ENCODE measurements at places on chromosomes 6 and 20.

DNA sequence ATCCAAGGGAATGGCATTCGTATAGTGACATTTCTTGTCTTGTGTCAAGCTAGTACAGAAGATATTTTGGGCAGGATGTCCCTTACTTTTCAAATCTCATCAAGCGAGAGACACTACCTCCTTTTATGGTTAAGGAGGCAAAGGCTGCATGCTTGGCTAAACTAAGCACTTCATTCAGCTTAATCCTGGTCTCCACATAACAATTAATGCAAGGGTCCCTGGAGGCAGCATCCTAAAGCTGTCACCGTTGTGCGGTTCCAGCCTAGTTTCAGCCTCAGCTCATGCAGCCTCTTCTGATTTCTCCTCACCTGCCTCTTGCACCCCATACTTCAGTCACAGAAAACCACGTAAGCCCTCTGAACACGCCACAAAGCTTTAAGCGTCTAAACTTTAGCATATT lies 67.1 kb upstream of the SLC22A23 start:
- no peak for DNase-seq

- no peak for DNase-seq
Measured at GRCh38 chr6:13272131-13273046, 55.9 kb downstream of the TBC1D7 start.

DNA sequence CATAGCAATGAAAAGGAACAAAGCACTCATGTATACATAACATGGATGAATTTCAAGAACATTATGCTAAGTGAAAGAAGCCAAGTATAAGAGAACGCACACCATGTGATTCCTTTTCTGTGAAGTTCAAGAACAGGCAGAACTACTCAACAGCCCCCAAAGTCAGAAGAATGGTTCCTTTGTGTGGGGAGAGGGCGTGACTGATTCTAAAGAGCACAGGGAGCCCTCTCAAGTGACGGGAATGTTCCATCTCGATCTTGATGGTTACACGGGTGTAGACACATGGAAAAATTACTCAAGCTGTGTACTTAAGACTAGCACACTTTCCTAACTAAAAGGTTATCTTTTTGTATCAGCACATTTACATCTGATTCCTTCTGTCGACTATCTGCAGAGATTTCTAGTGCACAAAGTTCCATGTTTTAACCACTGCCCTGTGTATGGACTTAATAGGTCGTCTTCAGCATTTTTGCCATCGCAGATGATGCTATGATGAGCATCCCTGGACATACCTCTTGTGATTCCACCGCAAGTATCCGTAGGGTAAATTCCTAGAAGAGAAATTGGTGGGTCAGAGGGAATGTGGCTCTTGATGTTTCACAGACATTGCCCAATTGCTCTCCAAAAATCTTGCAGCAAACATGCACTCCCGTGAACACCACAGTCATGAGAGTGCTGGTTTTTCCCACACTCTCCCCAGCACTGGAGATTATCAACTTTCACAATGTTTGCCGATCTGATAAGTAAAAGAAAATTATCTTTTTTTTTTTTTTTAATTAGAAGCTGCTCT lies 279.3 kb downstream of the BMP7 start:
- DNase-seq = no peak

GRCh38 chr6:8279041-8279805 lies 156.1 kb downstream of the SLC35B3 start:
- no peak for DNase-seq

GRCh38 chr6:43026365-43026764 lies 4.9 kb downstream of the RRP36 start:
- DNase-seq = no peak

GRCh38 chr20:3172126-3172932 lies 1.0 kb downstream of the LZTS3 start:
- no peak for DNase-seq

- no peak for DNase-seq
Measured at GRCh38 chr6:36345681-36346466, 9.2 kb upstream of the BNIP5 start.

- DNase-seq = no peak
Measured at GRCh38 chr6:133447924-133448323, 206.8 kb downstream of the EYA4 start.

GRCh38 chr20:16803965-16804792 lies 56.0 kb downstream of the OTOR start:
- peak; percentile 8 for DNase-seq

DNA sequence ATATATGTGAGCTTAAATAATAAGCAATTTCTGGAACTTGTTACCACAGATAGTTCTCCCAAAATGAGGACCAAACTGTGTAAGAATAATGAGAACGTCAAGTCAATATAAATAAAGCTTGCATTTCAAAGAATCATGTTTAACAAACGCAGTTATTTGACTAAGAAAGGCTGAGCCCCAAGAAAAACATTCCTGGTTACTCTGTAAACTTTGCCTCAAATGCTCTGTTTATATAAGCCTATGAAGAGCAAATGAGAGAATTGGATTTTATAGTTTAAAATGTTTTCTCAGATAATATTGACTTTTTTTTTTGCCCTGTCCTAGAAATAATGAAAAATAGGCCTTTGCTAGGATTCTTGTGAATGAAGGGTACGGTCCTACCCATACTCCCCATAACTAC lies 81.3 kb downstream of the C6orf52 start:
- no peak for DNase-seq

DNA sequence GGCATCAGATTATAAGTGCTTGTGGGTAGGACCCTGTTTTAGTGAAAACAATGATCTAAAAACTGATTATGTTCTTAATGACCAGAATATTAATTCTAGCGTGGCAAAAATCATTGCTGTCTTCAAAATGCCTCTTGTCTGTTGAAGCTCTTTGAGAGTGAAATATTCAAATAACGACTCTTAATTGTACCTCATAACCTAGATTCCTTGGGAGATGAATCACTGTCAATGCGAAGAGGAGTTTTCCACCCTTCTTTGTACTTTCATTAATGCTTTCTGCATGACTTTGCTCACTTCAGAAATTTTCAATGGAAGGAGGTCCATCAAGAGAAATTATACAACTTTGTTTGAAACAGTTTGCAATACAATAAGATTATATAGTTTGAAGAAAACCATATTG lies 71.5 kb downstream of the CRYBG1 start:
- DNase-seq = no peak

- no peak for DNase-seq
Measured at GRCh38 chr6:121760745-121761144, 325.3 kb downstream of the GJA1 start.

DNA sequence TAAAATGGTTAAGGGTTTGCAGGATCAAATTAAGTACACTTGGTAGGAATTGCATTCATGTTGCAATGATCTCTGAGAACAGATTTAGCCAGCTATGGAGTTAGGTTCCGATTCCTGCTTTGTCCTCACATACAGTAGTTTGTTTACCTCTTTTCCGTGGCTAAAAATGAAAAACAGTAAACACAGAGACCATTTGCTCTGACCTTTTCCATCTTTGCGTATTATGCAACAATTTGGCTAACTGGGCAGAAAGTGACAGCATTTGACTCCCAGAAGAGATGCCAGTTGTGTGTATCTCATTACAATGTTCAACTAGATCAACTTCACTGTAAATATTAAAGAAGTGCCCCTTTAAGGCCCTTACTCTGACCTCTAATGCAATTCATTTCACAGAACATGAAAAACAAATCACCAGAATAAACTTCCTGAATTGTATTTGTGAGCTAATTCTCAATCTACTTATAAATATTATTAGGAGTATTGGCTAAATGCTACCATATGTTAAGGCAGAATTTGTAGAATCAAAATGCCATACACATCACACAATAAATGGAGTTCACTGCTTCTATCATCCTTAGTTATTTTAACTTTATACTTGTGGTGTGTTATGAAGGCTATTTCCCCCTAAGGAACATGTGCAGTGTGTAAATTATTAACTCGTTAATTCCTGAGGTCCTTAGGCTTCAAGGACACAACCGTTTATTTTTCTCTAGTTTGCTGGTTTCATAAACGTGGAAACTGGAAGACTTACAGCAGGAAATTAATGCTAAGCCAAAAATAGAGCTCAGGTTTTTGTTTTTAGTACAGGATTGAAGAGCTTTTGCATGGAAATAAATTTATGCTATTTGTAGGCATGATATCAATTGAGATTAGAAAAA lies 380.7 kb upstream of the CITED2 start:
- no peak for DNase-seq

DNA sequence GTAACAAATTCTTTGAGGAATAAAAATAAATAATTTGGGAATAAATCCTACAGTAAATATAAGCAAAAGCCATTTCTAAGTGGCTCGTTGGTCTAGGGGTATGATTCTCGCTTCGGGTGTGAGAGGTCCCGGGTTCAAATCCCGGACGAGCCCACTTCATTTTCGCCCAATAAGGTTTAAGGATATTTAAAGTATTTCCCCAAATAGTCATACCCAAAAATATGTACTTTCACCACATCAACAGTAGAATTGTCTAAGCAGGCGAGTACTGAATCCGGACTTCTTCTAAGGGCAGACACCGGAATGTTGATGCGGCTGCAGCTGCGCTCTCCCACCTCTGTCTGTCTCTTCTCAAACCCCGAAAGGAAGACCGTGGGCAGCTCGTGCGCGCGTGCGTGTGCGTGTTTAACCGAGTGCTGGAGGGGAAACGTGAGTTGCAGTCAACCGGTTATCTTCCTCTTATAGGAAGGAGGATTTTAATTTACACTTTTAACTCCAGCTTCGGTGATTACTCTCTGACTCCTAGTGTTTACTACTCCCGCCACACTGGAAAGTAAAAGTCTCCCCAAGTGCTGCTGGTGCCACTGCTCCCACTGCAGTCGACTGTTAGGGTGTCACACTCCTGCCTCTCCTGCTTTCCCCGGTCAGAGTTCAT lies 155.7 kb upstream of the PRSS16 start:
- DNase-seq = peak; percentile 69

- DNase-seq = no peak
Measured at GRCh38 chr20:16898433-16898832, 150.3 kb downstream of the OTOR start.

- DNase-seq = no peak
Measured at GRCh38 chr6:358432-358831, 33.1 kb upstream of the IRF4 start.

DNA sequence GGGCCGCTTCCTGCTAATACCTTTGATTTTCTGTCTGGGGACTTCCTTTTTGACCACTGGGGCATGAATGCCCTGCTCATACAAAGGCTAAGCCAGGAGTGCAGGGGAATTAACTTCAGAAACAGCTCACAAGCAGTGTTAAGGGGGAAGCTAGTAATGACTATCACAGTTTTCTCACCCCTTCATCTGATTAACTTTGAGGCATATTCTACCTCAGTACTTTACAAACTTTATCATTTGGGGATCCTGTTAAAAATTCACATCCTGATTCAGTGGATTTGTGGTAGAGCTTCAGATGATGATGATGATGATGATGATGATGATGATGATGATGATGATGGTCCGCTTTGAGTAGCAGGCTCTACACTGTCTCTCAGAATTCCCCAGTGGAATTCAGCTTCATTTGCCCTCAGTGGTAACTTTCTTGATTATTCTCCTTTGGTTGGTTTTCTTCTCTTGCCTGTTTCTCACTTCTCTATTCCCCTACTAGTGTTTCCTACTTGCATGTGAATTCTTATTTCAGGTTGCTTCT lies 78.4 kb upstream of the TMEM170B start:
- no peak for DNase-seq

DNA sequence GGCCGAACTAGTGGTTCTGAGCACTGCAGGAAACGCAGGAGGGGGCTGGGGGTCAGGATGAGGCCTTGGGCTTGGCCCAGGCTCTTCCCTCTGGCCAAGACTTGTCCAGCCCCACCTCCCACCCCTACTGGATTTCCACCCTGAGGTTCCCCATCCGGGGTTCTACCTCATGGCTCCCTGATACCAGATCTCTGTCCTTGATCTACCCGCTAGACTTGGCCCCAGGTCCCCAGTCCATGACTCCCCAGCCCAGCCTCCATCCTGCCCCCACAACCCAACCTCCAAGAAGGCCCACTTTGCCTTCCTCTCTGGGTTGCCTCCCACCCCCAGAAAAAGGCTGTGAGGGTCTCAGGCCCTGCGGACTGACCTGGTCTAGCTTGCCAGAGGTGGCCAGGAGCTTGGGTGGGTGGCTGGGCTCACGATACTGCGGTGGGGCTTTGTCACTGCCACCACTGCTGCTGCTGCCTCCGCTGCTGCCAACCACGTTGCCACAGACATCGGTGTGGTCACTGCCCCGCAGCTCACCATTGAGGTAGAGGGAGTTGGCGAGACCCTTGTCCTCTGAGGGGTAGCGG lies 6.8 kb upstream of the FASTKD5 start:
- DNase-seq = no peak

GRCh38 chr6:161226009-161226964 lies 47.6 kb downstream of the AGPAT4 start:
- DNase-seq = no peak

DNA sequence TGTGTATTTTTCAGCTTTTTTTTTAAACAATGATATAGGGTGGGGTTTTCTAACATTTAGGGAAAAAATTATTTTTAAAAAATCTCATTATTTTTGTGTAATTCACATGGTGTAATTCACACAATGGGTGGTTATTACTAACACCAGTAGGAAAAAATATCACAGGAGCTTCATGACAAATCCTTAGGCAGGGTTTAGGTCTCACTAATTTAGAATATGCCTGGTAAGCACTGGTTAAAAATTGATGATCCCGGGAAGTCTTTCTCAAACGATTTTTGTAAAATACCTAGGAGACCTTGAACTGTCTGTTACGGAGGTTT lies 29.5 kb upstream of the ZNF217 start:
- no peak for DNase-seq

- DNase-seq = no peak
Measured at GRCh38 chr6:117534974-117535373, 52.5 kb downstream of the DCBLD1 start.

- DNase-seq = no peak
Measured at GRCh38 chr6:30491991-30492952, 3.0 kb downstream of the HLA-E start.

GRCh38 chr6:17656092-17656491 lies 50.6 kb downstream of the NUP153 start:
- no peak for DNase-seq

DNA sequence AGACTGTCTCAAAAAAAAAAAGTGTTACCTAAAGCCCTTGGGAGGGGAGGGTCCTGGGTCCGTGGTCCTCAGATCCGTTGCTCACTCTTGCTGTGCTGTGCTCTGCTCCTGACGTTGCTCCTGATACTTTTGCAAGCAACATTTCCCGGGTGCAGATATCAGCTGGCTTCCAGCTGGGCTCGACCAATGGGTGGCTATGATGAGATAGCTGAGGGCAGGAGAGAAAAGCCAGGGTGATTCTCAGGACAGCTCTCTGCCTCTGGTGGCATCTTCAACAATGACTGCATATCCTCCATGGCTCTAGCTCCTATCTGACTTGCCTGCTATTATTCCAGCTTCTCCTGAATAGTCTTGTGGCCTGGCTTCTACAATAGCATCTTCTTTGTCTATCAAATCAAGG lies 134.5 kb downstream of the RPS12 start:
- DNase-seq = no peak

- DNase-seq = no peak
Measured at GRCh38 chr6:22328474-22328873, 31.6 kb upstream of the PRL start.

DNA sequence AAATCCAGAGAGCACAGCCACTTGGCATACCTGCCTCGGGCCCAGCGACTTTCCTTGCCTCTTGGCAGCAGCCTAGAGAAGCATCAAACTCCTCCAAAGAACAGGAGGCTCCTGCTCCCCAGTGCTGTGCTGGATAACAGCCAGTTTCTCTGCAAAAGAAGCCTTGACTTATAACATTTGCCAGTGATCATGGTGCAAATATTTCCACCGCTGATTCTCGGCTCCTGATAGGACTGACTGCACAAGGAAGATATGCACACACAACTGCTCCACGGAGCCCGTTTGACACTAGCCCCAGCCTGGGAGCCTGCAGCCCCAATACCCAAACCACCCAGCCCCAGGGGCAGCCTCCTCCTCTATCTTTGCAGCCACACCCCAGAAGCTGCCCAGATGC lies 17.5 kb downstream of the ACSS1 start:
- DNase-seq = peak; percentile 22

GRCh38 chr6:4714961-4715501 lies 61.2 kb upstream of the CDYL start:
- no peak for DNase-seq
